ENCODE measurements at places on chromosomes 7 and 10.

DNA sequence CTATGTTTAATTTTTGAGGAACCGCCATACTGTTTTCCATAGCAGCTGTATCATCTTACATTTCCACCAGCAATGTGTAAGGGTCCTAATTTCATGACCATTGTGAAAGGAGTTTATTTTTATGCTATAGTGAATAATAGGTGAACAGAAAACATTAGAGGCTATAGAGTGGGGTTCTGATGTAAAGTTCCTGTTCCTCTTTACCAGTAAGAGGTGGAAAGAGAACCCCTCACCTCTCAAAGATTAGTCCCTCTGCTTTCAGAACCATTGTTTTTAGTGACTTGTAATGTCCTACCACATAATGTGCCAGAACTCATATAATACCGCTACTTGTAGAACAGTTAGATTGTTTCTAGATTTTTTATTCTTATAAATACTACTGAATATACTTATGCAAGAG, 34.2 kb downstream of the SUFU start:
- DNase-seq, result no peak

DNA sequence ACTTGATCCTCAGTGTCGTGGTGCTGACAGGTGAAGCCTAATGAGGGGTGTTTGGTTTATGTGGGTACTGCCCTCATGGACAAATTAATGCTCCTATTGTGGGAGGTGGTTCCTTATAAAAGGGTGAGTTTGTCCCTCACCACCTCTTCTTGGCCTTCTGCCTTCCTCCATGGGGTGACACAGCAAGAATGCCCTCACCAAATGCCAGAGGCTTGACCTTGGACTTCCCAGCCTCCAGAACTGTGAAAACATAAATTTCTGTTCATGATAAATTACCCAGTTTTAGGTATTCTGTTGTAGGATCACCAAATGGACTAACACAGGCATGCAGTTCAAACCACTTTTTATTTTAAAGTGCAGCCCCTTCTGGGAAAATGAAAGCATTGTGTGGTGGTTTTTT, 39.4 kb downstream of the BAMBI start:
- DNase-seq, result no peak

- DNase-seq, result no peak
Measured at GRCh38 chr10:86102031-86102430, 264.6 kb downstream of the GRID1 start.

GRCh38 chr7:132815130-132815529, 238.9 kb upstream of the PLXNA4 start:
- DNase-seq, result no peak

GRCh38 chr7:127251465-127252376, 1.0 kb downstream of the GRM8 start:
- DNase-seq, result no peak

DNA sequence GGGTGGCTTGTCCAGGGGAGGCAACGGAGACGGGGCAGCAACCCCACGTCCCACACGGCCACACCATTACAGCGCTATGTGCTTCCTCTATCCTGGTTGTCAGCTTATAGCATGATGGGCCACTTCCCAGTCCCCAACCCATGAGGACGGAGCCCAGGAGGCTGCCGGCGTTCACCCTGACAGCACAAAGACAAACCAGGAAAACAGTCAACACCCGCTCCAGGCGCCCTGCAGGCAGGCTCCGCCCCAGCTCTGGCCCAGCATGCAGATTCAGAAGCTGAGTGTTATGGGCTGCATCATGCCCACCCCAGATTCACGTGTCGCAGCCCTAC, 14.8 kb downstream of the WDR86 start:
- no peak for DNase-seq

- peak; percentile 31 for DNase-seq
Measured at GRCh38 chr7:155380221-155380861, 77.6 kb upstream of the EN2 start.

DNA sequence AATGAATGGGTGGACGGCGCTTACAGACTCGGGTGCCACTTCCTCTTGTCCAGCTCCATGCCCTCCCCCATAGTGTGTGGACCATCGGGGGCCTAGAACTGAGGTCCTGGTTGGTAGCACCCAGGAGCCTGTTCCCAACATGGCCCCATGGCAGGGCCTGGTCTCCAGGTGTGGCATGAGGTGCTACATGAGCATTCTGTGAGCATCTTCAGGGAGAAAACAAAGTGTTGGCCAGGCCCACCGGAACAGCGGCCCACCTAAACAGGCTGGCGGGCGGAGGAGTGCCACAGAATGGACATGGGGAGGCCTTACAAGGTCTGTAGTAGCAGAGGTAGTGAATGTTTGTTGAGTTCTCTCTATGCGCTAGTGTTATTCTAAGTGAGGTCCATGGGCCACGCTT, 76.9 kb downstream of the PARP12 start:
- DNase-seq, result no peak
